ENCODE measurements at places on chromosomes 7 and 10.
A peak's percentile ranks its signal among the peaks of the same experiment; 100 is the strongest.

DNA sequence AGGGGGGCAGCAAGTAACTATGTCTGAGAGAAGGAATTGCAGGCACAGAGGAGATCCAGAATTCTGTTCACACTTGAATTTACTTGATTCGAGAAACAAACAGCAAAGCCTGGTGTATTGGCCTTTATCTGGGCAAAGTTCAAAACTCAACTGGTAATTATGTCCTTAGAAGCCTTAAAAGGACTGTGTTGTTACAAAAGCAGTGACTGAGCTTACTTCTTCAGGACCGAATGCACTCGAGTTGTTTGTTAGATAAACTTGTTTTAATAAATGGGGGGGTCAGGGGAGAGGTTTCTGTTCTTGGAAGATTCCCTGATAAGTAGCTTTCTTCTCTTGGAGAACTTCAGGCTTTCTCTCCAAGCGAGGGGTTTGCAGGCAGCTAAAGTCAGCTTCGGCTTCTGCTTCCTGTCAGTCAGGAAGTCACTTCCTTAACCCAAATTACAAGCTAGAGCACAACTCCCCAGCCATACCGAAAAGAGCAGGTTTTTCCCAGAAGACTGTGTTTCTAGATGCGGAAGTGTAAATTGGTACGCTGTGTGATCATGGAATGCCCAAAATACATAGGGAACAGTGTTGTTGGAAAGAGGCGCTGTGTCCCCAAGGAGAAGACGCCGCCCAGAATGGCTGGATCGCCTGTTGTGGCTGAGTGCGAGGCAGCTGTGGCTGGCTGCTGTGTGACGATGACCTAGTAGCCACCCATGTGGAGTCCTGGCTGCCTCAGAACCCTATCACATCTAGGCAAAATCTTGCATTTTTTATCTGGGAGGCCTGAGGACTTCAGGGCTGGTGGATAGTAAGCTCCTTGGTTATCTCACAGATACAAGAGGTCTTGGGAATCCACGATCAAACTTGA is 110.4 kb downstream of the TCF7L2 start:
- no peak for DNase-seq

- no peak for DNase-seq
These were observed 118.4 kb downstream of the NSUN6 start for GRCh38 chr10:18532881-18533535.

- DNase-seq = no peak
These were observed 166.4 kb downstream of the C7orf25 start for GRCh38 chr7:42745357-42746059.

- no peak for DNase-seq
These were observed 552.1 kb downstream of the PARD3 start for GRCh38 chr10:34262985-34263384.

GRCh38 chr10:69697006-69697405 is 67.0 kb downstream of the FAM241B start:
- no peak for DNase-seq

DNA sequence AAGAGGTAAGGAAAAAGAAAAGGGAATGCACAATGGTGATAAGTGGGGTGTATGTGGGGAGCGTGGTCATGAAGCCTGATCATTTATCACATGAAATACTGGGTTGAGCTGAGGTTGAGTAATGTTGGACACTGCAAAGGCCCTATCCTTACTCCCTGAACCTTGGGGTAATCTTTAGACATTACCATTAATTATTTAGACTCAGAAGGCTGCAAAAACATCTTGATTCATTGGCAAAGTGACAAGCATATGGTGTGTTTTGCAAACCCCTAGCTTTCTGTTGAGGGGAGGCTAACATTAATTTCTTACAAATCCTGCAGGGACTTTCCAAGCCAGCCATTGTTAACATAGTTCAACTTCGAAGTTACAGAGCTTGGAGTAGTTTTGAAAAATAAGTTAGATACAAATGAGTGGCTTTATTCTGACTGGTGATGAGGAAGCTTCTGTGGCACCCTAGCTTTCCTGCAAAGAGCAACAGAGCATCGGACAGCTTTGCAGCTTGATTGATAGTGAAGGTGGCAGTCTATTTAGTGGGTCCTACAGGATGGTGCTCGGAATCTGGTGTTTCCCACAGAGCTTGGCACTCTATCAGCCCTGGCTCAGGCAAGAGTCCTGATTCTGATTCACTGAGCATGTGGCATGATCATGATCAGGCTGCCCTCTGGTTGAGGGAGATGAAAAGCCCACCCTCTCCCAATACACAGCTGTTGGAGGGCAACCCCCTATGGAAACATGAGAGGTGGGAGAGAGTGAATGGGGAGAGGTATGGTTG is 153.7 kb upstream of the NPVF start:
- no peak for DNase-seq

DNA sequence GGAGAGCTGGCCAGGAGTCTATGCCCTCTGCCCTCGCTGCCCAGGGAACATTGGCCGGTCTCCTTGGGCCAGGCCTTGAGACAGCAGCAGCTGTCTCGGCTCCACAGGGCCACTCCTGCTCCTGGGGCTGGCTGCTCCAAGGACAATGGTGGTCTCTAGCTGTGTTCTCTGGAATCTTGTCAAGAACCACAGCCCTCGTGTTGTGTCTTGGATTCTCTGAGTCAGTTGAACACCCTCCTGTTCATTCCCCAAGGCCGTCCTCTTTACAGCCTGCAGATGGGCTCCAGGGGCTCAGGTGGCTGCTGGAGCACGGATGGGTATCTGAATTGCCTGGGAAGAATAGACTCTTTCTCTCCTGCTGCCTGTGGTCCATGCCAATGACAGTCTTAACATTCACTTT is 511.1 kb downstream of the GLRX3 start:
- no peak for DNase-seq

GRCh38 chr7:151134743-151135524 is 32.6 kb downstream of the GBX1 start:
- no peak for DNase-seq

- DNase-seq = no peak
These were observed 154.4 kb downstream of the VTI1A start for GRCh38 chr10:112601214-112602090.

DNA sequence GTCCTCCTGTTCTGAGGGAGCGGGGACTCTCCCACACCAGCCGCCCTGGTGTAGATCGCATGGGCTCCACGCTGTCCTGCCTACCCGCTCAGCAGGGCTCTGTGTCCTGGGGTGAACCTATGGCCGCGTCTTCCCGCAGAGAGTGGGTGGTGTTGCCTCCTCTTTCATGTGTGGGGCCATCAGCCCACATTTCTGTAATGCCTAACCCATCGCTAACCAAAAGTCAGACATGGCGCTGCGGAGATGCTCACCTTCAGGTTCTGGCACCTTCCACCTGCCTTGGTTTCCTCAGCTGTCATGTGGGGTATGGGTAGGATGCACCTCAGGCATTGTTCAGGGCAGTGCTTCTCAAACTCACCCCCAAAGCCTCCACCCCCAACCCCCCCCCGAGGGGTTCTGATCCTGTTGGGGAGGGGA is 50.5 kb upstream of the CAMK2B start:
- DNase-seq = no peak

- DNase-seq = no peak
These were observed 173.8 kb downstream of the TMEM26 start for GRCh38 chr10:61279400-61279799.

DNA sequence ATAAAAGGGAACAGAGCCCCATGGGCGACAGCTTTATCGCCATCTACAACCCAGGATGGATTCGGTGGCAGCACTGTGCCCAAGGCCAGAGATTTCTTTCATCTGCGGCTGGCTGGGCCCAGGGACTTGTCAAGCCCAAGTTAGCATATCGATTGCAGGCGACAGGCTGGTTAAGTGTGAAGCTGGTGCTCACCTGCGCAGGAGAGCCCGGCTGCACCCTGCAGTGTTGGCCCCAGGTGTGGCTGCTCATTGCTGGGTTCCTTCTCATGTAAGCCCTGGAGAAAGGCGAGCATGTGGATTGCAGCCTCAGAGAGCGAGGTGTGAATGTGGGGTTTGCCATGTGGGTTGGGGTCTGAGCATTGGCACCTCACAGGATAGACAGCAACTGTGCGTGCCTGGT is 40.6 kb upstream of the LRRC4 start:
- DNase-seq = no peak

DNA sequence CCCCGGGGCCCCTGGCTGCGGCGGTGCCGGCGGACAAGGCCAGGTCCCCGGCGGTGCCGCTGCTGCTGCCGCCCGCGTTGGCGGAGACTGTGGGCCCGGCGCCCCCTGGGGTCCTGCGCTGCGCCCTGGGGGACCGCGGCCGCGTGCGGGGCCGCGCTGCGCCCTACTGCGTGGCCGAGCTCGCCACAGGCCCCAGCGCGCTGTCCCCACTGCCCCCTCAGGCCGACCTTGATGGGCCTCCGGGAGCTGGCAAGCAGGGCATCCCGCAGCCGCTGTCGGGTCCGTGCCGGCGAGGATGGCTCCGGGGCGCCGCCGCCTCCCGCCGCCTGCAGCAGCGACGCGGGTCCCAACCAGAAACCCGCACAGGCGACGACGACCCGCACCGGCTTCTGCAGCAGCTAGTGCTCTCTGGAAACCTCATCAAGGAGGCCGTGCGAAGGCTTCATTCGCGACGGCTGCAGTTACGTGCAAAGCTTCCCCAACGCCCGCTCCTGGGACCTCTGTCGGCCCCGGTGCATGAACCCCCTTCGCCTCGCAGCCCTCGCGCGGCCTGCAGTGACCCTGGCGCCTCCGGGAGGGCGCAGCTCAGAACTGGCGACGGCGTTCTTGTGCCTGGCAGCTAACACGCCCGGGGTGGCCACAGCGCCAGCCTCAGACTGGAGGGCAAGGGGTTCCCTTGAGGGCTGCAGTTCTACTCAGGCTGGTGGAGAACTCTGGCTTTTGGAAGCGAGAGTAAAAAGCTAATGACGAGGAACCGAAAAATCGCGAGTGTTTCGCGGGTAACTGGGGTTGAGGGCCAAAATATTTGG is 804 bp downstream of the FRAT1 start:
- DNase-seq = peak; percentile 71

- DNase-seq = no peak
These were observed 607 bp upstream of the GGCT start for GRCh38 chr7:30505174-30505697.

DNA sequence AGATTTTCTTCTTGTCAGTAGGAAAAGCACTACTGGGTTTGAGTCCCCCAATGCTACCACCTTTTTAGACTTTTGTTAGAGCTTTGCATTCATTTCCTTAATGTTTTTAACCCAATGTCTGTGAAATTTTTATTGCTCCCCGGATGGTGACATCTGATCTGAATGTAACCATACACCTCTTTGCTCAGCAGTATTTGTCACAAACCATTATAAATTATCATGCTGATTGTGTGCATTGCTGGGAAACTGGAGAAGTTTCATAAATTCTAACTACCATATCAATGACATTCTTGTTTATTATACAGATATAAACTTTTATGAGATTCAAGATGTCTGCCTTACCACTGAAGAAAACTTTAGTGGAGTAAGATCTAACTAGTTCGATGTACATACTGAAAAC is 8.5 kb downstream of the NRP1 start:
- no peak for DNase-seq

- DNase-seq = no peak
These were observed 41.8 kb upstream of the SEMA3A start for GRCh38 chr7:84236398-84236797.

DNA sequence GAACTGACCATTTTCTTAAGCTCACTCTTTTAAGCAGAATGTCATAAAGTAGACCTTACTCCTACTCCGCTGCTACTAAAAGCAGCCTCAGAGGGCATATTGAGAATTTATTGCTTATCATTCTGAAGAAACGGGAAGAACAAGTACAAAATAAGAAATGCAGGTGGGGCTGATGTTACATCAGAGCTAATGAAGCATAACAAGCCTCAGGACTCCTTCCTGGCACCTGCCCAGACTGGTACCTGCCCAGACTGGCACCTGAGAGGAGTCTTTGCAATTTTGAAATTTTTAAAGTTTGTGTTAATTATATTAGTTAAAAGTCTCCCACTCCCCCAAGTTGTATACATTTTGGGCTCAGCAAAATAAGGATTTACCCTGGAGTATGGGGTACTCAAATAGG is 162.4 kb downstream of the SEMA3E start:
- no peak for DNase-seq

- no peak for DNase-seq
These were observed 545.1 kb upstream of the GALNT17 start for GRCh38 chr7:70586822-70587221.

GRCh38 chr10:99870123-99870730 is 87.8 kb downstream of the ABCC2 start:
- DNase-seq = peak; percentile 5

GRCh38 chr10:78196964-78197363 is 163.3 kb downstream of the RPS24 start:
- DNase-seq = no peak

DNA sequence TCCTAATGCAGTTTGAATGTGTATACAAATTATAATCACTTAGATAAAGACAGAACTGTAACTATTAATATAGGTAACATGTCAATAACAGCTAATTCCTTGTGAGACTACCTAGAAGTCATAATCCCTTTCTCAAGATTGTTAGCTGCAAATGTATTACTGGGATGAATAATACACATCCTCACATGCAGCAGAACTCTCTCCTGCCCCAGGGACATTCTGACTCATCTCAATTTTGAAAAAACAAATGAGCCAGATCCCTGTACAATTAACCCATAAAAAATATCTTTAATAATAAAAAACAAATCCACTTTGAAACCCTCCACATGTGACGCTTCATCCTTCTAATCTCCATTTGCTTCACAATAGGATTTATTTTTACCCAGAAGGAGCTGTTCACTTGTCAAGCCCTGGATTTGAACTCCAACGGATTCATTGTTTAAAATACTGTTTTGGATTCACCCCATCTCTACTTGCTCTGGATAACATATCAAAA is 428.4 kb upstream of the TEX47 start:
- no peak for DNase-seq

DNA sequence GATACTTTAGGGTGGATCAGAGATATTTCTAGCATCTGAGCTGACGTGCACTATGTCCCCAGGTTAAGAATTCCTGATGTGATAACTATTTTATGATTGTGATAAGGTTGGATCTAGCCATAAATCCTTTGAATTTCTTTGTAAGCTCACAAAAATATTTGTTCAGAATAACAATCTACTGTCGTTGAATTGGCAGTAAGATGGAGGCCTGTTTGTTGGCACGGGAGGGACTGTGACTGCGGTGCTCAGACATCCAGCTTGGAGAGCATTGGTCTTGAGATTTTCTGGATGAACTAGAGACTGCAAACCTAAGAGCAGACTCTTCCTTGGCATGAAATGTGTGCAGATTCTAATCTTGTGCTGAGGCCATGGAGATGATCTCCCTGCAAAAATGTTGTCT is 131.1 kb downstream of the LRRC4 start:
- DNase-seq = no peak

- DNase-seq = peak; percentile 51
These were observed 85.4 kb upstream of the RSU1 start for GRCh38 chr10:16902606-16903005.

GRCh38 chr10:37710831-37711616 is 146.4 kb downstream of the ZNF248 start:
- no peak for DNase-seq

- DNase-seq = no peak
These were observed 26.6 kb downstream of the DIP2C start for GRCh38 chr10:662686-663465.

All from T-helper 1 cell (primary cell).